Common myeloid progenitor, CD34-positive (primary cell): ENCODE measurements at places on chromosomes 2 and 18.

DNA sequence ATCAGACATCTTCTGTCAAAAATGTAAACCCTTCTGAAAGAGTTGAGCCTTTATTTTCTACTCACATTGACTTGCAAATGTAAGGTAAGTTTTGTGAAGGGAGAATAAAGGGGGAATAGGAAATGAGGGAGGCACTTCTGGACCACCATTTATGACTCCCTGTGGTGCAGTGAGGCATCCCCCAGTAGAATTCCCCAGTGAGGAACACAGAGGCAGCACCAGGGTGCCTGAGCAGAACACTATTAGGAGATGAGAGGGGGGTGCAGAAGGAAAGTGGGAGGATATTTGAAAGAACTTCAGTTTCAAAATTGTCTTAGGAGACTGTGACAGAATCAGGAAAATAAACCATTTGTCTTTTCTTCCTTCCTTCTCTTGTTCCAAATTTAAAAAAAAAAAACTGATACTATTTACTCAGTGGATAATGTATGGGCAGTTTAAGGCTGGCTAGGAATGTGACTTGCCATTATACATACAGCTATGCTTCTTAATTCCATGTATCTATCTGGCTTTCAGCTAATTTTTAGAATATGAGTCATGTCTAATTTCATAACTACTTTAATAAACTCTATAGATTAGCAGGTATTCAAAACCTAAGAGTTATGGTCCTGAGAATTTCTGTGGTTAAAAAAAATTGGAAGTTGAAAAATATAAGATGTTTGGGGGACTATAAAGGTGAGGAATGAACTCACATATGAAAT, 478.1 kb upstream of the CHAC2 start:
- no peak for DNase-seq

DNA sequence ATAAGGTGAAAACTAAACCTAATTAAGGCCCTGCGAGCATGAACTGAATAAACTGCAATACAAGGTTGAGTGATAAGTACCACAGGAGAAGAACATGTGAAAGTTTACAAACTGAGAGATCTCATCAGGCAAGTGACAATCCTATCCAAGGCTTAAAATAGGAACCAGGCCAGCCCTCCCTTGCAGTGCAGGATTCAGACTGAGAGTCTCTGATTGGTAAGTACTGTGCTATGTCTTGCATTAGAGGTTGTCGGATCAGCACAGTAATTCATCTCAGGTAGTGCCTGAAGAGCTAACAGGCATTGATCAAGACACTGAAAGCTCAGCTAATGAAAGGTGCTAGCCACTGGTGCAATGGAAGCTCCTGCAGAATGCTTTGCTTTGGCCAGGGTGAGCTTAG, 801.7 kb upstream of the ID2 start:
- no peak for DNase-seq

GRCh38 chr18:9038277-9038871, 64.1 kb upstream of the NDUFV2 start:
- DNase-seq = no peak

DNA sequence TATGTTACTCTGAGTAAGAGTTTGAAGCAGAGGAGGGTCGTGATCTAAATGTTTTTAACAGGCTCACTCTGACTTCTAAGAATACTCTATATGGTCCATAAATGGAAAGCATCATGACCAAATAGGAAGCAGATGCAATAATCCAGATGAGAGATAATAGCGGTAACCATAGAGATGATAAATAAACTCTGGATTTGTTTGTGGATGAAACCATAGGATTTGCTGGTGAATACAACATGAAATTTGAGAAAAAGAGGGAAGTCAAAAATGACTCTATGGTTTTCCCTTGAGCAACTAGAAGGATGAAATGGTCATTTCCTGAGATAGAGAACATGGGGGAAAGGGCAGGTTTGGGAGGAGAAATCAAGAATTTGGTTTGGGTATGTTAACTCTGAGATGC, 3.9 kb downstream of the HEATR5B start:
- peak; percentile 94 for DNase-seq

DNA sequence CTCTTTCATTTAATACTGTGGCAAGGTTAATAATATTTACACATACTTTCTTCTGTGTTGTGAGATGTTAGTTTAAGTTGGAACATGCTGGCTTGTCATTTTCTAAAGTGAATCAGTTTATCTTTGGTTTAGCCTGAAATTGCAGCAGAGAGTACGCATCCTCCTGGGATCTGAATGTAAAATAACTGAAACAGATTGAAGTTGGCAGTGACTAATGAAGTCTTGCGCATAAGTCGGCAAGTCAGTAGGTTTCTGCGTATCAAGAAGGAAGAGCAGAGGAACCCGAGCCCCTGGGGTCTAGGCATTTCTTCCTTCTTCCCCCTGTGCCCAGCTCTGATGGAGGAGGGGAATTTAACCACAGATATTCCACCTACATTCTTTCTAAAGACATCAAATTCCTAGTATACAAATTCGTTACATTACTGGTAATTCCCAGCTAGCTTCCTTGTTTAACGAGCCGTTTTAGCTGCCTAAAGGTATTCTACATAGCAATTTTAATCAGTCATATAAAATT, 392.1 kb upstream of the RAB12 start:
- DNase-seq = no peak

DNA sequence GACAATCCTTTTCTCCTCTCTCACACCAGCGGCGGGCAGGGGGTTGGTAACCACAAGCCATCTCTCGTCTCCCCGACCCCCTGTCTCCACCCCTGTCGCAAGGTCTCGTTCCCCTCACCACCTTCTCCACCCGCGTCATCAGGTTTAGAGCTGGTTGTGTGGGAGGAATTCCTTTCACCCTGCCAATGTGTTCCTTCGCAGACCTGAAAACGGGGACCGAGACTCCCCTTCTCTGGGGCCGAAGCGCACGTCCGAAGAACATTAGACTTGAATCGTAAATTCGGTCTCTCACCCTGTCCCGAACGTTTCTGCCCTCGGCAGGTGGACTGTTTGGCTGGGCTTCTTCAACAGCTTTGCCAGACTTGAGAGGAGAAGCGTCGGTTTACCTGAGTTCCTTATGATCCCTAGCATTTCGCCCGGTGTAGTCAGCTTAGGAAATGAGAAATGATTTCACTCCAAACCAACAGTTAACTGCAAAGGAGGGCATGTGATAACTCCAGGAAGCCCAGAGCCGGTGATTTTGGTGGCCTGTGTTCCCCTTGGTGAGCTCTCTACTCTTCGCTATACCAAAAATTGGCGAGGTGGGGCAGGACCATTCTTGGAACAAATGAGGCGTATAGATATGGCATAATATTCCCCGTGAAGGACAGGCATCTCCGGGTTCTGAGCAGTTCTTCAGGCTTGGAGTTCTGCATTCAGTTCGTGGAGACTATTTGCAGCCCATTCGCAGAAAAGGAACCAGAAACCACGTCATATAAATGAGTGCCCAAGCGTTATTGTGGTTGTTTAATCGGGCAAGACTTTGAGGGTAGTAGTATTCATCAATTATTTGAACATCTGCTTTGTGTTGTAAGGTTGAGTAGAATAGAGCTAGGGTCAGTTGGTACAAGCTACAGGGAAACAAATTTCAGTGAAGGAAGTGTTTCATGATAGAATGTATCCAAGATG, 694 bp downstream of the CFAP36 start:
- peak; percentile 43 for DNase-seq
